Activated CD4-positive, alpha-beta T cell treated with anti-CD3 and anti-CD28 coated beads, Interleukin-2, amount 50 U/mL, for 24 hours (primary cell): ENCODE measurements at places on chromosomes 2 and 18.

GRCh38 chr18:70998490-70998889 is 709.6 kb downstream of the SOCS6 start:
- no peak for DNase-seq

GRCh38 chr18:5891184-5891853 is 4.0 kb downstream of the TMEM200C start:
- no peak for DNase-seq

DNA sequence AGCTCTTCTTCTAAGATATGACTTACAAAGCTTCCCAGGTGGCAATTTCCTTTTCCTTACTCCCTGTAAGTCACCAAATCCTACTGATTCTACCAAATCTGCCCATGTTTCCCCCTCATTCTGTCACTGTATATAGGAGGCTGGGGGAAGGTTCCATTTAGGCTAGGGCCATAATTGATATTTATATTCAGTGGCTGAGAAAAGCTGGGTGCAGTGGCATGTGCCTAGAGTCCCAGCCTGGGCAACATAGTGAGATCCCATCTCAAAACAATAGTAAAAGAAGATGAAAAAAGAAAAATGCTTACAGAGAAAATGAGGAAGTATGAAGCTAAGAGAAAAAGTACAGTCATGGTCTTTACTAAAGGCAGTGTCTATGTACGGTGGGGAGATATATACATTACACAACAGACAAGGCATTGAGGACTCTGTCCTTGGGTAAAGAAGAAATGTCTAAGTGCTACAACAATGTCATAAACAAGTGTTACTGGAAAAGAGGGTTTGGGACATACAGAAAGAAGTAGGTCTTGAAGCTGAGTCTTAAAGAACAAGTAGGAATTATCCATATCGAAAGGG is 4.8 kb downstream of the CWC22 start:
- DNase-seq = no peak

DNA sequence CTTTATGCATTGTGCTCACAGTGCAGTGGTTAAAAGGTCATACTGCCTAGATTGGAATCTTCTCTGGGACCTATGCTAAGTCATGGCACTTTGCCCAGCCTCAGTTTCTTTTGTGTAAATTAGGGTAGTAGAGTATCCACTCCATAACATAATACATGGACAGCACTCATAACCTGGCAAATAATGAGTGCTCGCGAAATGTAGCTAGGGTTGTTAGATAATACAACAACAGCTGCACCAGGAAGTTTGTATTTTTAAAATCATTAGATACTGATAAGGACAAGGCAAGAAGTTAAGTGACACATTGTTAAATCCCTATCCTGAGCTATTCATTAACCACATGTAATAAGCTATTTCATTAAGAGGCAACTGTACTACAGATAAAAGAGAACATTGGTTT is 13.8 kb upstream of the PLA2R1 start:
- DNase-seq = no peak

DNA sequence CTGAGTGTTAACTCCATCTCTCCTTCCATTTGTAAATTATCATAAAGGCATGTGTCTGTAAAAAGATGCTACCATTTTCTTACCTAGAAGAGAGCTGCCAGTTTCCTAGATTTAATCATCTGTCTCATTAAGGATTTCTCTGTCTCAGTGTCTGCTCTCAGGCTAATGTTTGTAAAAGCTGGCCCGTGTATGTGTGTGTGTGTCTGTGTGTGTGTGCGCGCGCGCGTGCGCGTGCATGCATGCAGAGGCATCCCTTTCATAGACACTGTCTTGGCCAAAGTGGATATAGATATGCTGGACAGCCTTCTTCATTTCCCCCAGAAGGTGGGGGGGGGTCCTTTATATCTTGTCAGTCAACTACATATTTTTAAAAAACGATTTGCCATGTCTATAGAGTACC is 18.9 kb downstream of the MGAT5 start:
- no peak for DNase-seq

DNA sequence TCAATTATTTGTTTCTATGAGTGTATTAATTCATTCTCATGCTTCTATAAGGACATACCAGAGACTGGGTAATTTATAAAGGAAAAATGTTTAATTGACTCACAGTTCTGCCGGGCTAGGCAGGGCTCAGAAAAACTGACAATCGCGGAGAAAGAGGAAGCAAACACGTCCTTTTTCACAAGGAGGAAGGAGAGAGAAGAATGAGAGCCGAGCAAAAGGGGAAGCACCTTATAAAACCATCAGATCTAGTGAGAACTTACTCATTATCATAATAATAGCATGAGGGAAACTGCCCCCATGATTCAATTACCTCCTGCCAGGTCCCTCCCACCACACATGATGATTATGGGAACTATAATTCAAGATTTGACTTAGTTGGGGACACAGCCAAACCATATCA is 294.0 kb downstream of the DSC3 start:
- no peak for DNase-seq

GRCh38 chr2:135651717-135652116 is 89.9 kb upstream of the UBXN4 start:
- no peak for DNase-seq
